ENCODE measurements at places on chromosomes 4 and X. TPM values are rescaled to one million over a fixed set of nuclear protein-coding genes. Genes with fewer than 3 reads are reported as not detected.

DNA sequence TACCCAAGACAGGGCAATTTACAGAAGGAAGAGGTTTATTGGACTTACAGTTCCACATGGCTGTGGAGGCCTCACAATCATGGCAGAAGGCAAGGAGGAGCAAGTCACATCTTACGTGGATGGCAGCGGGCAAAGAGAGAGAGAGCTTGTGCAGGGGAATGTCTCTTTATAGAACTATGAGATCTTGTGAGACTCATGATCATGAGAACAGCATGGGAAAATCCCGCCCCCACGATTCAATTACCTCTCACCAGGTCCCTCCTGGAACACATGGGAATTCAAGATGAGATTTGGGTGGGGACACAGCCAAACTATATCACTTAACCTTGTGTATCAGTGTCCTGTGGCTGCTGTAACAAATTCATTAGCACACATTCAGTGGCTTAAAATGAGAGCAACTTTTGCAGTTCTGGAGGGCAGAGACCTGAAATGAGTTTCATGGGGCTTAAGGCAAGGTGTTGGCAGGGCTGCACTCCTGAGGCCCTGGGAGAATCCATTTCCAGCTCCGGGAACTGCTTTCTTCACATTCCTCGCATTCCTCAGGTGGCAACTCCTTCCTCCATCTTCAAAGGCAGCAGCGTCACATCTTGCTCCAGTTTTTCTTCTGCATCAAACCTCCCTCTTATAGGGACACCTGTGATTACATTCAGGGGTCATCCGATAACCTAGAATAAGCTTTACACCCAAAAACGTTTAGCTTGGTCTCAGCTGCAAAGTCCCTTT lies 22.3 kb upstream of the NSG1 start:
- DNase-seq = no peak

The SH3RF1 gene
- 27.7 TPM for polyA plus RNA-seq

DNA sequence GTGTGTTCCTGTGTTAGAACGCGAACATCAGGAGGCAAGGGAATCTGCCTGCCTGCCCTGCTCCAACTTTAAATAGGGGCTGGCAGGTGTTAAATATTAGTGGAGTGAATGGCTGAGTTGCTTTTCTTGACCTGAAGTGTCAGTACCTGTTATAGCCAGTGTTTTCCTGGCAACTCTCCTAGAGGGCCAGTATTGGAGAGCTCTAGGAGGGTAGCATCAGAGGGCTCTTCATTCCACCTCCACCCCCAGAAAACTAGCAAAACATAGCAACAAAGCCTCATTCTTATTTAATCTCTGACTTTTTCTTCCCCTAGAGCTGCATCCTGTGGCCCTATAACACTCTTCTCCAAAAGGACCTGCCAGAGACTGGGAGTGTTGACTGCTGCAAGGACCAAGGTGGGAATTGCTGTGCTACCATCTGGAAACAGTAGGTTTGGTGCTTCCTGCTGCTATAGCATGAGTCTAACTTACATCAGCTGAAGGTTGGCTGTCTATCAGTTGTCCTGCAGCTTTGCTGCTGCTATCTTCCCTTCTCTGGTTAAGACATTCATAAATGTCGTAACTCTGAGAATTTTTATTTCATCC lies 33.5 kb downstream of the SGMS2 start:
- no peak for DNase-seq

DNA sequence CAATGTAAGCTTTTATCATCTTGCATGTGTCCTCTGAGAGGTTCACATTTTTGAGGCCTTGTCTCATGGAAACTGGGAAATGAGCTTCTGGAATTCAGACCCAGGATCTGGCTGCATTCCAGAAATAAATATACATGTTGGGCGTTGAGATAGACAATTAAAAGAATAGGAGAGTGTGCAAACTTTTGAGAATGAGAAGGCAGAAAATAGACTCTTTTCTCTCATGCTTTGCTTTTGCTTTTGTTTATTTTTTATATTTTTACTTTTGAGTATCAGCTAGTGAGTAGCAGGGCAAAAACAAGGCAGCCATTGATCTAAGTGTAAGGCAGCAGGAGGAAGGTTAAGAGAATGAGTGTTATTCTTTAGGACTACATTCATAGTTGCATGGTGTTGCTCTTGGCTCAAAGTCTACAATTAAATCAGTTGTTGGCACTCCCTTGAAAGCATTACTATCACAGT lies 12.4 kb downstream of the SHROOM3 start:
- no peak for DNase-seq

DNA sequence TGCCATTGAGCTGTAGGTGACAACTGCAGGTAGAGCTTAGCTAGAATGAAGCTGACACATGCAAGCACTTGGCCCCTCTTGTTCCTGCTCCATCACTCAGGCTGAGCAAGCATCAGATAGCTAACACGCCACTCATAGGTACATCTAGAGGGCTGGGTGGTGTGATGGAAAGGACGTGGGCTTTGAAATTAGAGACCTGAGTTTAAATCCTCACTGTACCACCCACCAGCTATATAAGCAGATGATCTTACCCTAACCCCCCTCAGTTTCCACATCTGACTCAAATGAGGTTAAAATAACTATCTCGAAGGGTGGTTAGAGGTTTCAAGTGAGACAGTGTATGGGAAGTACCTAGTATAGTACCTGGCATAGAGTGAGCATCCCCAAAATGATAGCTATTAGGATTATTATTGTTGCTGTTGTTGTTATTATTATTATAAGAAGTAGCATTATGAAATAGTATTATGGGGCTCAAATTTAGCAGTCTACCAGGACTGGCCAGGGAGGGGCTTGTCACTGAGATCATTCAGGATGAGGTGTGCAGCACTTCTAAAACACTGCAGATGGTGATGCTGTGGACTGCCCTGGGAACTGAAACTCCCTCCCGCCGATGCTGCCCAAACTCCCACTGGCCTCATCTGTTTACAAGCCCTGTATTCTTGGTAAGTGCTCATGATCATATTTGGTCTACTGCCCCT lies 59.0 kb downstream of the REELD1 start:
- DNase-seq = no peak

GRCh38 chr4:56843421-56843899 lies 22.0 kb upstream of the SPINK2 start:
- no peak for DNase-seq

The CHRDL1 gene
- polyA plus RNA-seq = 12.1 TPM

- DNase-seq = no peak
These were observed 807.8 kb downstream of the RAPGEF2 start for GRCh38 chr4:159910721-159911120.

DNA sequence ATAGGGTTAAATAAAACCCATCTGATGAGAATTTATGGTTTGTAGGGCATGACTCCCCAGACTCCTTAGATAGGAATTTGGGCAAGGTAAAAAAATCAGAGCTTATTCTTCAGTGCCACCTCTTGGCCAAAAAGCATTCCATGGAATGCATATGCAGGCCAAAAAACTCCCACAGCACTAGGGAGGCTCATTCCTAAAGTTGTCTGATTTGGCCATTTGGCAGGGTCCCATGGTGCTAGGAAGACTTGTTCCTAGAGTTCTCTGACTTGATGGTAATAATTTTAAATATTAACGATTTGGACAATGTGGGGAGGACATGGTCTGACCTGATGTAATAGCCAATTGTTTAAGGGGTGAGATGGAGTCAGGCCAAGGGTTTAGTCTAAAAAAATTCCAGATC lies 93.0 kb downstream of the SPIN4 start:
- DNase-seq = no peak

- DNase-seq = no peak
These were observed 878.4 kb upstream of the FRG1 start for GRCh38 chr4:189062047-189062820.

- DNase-seq = no peak
These were observed 1.6 kb downstream of the KCTD8 start for GRCh38 chr4:44446801-44447562.

The GPRIN3 gene
- 6.5 TPM for polyA plus RNA-seq

GRCh38 chrX:12791257-12792228 lies at the start of gene PRPS2:
Gene PRPS2, plus strand, starts transcription at chrX:12791412. Its CDS starts 86 bp downstream, at chrX:12791498.
- peak; percentile 36 for DNase-seq

GRCh38 chrX:113059714-113060113 lies 219.1 kb upstream of the AMOT start:
- DNase-seq = no peak

All from left renal cortex interstitium (tissue), 4 donors.